Left renal pelvis (tissue), 4 donors: ENCODE measurements at places on chromosomes 3 and 15. TPM values are rescaled to one million over a fixed set of nuclear protein-coding genes. Genes with fewer than 3 reads are reported as not detected.

KBTBD12 gene
- polyA plus RNA-seq: 1.6 TPM

RASGRP1 gene
- 0.89 TPM for polyA plus RNA-seq

MYO1E gene
- polyA plus RNA-seq: 171 TPM

CCRL2 gene
- polyA plus RNA-seq: 0.99 TPM

TF gene
- 7.8 TPM for polyA plus RNA-seq
